Heart right ventricle (tissue), 16 donors: ENCODE measurements at places on chromosomes 4 and X. TPM values are rescaled to one million over a fixed set of nuclear protein-coding genes. Genes with fewer than 3 reads are reported as not detected.

DNA sequence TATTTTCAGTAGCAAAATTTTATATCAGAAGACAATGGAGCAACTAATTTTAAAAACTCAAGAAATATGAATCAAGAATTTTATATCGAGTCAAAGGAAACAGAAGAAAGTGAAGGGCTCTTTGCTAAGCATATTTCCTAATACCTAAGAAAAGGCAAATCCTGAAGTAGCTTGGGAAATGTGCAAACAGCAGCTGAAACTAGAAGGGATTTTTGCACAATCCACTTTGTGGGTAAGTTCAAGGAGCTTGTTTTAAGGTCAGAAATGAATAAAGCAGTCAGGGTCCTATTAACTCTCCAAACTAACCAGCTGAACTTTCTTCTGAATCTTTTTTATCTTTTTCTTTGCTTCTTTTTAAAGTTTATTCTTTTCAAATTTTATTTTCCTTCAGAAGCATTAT lies 500.9 kb upstream of the CXorf51A start:
- DNase-seq: no peak

Gene XAGE1B
- not detected for polyA plus RNA-seq

DNA sequence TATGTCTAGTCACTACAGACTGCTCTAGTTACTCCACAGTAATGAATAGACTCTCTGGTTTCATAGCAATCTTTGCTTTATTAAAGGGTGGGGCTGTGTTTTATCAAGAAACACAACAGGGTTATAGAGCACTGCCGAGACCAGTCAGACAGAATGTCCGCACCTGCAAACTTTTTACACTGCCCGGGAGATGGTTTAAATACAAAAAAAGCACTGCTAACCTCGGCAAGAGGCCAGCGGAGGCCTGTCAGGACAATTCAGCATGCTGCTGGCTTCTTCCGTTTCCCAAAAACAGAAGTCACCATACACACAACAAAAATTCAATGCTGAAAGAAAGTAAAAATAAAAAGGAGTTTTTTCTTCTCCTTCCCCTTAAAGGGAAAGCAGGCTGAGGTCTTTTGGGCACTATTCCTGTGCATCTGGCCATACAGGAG lies 67.4 kb downstream of the IRF2 start:
- DNase-seq: no peak

GRCh38 chr4:118224243-118224829 lies 128.5 kb downstream of the PRSS12 start:
- DNase-seq: no peak

- DNase-seq: no peak
Observed at GRCh38 chr4:39036172-39036571, 4.0 kb upstream of the TMEM156 start.

GRCh38 chrX:66046612-66047235 lies 6.8 kb upstream of the VSIG4 start:
- DNase-seq: no peak
